ENCODE measurements at places on chromosomes 3 and 15.
A peak's percentile ranks its signal among the peaks of the same experiment; 100 is the strongest.

DNA sequence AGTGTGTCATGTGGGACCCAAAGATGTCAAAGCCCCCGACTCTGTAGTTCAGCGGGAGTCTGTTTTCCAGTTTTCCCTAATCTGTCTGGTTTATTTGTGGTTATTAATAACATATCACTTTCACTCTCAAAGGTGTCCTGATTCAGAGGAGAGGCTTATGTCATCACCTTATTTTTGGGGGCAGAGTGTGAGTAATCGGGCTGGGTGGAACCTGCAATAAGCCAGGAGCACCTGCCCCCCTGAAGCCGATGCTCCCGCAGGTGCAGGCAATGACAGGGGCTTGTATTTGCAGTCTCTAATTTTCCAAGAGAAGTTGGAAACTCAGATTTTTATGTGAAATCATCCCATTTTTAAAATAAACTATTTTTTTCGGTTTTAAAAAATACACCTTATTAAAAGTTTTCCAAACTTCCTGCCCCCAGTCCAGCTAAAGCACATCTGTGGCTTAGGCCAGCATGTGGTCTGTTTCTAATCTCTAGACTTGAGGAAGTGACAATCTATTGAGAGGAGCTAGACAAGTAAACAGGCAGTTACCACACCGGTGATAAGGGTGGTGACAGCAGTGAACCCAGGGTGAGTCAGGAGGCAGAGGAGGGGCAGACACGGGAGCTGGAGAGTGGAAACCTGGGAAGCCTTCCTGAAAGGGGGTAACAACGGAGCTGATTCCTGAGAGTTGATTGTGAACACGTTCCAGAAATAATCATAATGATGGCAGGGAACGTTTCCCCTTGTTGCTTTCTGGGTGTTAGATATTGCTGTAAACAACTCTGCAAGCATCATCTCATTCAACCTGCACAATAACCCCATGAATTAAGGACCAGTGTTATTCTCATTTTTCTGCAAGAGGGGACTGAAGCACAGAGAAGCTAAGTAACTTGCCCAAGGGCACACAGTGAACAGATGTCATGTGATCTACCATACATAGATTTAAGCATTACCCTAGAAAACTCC lies 37.2 kb downstream of the BHLHE40 start:
- DNase-seq: peak; percentile 66

- no peak for DNase-seq
Measured at GRCh38 chr15:56794553-56795329, 61.4 kb upstream of the ZNF280D start.

- no peak for DNase-seq
Measured at GRCh38 chr15:98476559-98476958, 171.8 kb upstream of the IGF1R start.

- no peak for DNase-seq
Measured at GRCh38 chr3:71114610-71115009, 468.9 kb downstream of the FOXP1 start.

DNA sequence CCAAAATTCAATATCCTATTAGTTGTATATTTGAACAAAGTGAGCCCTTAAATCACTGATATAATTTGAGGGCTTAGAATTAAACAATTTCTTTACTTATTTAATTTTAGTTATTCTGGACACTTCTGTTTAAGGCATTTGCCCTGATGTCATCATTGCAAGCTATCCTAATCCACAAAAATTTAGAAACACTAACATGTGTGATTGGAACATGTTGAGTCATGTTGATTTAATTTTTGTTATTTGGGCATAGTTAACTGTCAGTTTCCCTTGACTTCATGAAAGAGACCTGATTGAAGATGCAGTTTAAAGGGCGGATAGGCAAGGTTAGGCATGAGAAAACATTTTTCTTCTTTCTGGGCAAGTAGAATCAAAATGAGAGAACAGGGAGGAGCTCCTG lies 682.6 kb downstream of the ROBO1 start:
- no peak for DNase-seq

DNA sequence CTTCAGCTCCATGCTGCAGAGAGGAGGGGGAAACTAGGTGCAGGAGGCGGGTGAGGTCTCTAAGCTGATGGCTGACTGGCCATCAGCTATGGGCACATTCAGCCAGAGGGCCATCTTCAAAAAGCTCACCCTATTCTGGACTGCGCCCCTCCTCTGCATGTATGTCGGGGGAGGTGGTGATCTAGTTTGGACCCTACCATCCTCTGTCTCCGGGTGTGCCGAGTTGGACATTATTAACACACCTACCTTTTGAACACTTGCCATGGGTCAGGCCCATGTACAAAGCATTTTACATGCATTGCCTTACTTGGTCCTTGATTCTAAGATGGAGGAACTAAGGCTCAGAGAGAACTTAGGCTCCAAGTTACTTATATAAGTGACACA lies 1.4 kb downstream of the NISCH start:
- DNase-seq: no peak

DNA sequence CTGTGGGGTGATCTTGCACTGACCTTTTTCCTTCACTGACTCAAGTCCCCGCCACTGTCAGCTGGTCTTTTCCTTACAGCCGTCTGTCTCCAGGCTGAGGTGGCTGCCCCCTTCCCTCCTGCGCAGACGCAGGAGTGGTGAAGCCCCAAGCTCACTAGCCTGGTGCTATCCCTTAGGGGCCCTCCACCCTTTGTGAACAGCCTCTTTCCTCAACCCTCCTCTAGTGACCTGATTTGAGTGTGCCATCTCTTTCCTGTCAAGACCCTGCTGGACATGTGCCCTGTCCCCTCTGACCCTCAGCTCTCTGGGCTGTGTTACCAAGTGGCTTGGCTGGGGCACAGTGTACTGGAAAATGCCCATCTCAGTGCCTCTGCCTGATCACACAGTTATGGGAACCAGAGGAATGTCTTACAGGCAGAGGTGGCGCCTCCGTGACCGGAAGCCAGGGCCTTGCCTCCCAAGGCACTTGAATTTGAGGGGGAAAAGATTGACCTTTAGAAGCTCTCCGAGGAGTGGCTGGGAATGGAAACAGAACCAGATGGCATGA lies 8.7 kb downstream of the KBTBD13 start:
- no peak for DNase-seq

DNA sequence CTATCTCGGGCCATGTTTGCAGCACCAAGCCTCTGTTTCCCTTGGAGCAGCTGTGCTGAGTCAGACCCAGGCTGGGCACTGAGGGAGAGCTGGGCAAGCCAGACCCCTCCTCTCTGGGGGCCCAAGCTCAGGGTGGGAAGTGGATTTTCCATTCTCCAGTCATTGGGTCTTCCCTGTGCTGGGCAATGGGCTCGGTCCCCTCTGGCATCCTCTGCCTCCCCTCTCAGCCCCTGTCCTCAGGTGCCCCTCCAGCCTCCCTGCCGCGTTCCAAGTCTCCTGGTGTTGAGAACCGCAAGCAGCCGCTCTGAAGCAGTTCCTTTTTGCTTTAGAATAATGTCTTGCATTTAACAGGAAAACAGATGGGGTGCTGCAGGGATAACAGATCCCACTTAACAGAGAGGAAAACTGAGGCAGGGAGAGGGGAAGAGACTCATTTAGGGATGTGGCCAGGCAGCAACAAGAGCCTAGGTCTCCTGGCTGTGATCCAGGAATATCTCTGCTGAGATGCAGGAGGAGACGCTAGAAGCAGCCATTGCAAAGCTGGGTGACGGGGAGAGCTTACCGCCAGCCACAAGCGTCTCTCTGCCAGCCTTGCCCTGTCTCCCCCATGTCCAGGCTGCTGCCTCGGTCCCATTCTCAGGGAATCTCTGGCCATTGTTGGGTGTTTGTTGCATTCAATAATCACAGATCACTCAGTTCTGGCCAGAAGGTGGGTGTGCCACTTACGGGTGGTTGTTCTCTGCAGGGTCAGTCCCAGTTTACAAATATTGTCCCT lies 1.2 kb downstream of the RHO start:
- no peak for DNase-seq

DNA sequence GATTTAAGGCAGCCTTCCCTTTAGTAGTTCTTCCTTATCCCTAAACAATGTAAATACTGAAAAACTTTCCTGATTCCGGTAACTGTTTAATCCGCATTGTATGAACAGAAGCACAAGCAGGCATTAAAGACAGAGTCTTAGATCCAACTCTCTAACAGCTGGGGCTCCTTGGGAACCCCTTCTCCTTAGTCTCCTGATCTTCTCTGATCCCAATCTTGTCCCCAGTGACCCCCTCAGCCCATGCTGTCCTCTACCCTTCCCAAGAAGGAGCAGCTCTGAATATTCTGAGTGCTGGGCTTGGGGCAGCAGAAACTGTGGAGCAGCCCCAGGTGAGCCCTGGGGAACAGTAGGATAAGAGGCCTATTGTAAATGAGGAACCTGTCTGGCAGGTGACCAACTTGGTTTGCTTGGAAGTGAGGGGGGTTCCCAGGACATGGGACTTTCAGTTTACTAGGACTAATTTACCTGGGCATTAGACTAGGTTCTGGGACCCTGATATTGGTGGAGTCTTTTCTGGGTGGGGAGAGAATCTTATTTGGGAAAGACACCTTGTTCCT lies 13.0 kb upstream of the SLC30A4 start:
- DNase-seq: no peak

DNA sequence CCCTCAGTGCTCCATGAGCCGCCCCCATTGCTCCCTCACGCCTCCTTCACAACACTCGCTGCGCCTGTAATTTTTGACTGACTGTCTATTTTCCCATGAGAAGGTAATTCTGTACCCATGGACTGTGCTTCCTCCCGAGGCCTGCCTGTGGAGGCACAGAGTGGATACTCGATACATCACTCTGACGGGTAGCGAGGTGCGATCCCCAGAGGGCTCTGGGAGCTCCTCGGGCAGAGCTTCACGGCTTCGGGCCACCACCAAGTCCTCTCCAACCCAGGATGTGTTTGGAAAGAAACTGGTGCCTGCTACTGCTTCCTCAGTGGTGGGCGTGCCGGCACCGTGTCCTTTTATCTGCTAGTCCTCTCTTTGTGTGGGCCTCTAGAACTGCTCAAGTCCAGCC lies 108.6 kb upstream of the DLG1 start:
- no peak for DNase-seq

DNA sequence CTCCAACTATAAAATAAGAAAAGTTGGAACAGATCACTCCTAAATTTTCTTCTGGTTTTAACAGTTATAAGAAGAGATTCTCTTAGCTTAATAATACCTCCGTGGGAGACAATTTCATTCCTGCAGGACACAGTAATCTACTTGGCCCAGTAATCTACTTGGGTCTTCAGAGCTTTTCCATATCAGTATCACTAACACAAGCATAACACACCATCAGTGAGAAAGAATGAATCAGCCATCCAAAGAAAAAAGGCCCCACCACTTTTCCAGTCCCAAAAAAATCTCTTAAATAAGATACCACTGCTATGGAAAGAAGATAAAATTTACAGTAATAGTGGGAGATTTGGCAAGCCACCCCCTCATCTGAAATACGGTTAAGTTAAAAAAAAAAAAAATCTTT lies 20.2 kb downstream of the SIN3A start:
- DNase-seq: no peak

DNA sequence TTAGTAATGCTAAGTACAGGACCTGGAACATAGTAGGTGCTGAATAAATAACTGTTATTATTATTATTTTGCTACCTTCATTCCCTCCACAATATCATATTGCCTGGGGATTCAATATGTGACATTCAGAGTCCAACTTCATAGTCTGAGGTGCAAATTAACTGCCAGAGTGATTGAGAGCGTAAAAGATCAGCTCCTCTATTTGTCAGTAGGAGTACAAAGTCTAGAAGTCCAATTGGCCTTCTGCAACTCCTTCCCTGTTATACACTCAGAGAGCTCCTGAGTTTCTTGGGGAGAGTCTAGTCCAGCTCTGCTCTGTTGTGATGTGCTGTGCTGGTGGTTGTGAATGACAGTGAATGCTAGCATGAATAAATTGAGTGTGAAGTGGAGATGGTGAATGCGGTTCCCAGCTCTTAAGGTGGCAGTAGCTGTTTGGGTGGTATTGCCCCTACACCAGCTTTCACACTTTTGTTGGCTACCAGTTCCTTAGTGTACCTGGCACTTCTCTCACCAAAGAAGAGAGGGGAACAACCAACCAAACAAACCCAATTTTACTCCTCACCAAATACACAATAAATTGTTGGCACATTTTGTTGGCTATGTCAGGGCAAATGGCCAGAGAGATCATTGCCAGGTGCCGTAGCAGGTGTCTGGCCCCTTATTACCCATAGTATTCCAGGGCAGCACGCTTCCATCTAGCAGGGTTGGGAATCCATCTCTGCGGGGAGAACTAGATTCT lies 270.1 kb upstream of the TBL1XR1 start:
- no peak for DNase-seq

DNA sequence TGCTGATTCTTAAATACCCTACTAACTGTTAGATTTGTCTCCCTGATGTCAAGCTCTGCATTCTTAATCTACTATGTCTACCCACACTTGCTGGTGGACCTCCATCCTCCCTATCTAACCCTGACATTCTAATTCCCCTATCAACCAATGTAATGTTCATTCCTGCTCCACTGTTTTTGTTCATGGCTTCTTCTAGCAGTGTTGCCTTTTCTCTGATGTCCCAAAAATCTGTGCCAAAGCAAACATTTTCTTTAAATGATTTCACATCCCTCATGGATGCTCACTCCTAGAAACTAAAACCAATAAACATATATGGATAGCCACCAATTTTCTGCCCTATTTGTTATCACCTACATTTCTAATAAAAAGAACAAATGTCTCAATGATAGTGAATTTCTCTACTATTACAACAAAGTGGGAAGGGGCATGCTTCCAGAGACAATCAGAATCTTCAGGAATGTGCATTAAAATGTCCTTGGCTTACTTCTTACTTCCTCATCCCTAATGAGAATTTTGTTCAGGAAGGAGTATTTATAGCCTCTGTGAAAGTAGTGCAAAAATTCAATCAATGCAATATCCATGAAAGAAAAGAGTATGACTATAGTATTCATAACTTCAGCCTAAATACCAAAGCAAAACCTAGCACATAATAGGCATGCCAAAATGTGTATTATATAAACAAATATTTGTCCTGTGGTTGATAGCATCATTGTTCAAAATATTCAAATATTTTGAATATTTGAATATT lies 273.3 kb downstream of the ZNF385D start:
- no peak for DNase-seq

DNA sequence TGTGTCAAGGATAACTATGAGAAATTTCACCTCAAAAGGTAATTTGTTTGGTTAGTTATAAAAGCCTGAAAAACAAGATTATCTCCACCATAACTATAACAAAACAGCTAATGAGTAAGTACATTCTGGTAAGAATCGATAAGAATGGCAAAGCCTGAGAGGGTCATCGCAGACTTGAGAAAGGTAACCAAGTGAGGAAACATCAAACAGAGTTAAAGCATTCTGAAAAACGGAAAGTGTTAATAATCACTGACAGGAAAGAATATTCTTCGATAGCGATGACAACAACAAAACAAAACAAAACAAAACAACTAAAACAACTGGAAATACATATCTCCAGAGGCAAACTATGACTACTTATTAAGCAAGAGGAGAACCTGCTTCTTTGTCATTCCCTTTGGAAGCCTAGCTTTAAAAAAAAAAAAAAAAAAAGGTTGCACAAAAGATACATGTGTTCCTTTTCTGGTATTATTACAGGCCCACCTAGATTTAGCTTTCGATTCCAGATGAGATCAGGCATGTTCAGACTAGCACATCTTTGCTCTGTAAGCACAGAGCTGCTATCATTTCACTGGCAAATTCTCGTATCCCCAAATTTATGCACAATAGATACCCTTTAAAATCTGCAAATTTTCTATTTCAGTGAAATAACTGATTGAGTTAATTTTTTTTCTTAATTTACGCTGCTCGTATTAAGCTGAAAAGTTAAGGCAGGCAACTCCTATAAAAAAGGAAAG lies 155.6 kb downstream of the TIGIT start:
- DNase-seq: no peak
